ENCODE measurements at places on chromosomes 16 and 17.

DNA sequence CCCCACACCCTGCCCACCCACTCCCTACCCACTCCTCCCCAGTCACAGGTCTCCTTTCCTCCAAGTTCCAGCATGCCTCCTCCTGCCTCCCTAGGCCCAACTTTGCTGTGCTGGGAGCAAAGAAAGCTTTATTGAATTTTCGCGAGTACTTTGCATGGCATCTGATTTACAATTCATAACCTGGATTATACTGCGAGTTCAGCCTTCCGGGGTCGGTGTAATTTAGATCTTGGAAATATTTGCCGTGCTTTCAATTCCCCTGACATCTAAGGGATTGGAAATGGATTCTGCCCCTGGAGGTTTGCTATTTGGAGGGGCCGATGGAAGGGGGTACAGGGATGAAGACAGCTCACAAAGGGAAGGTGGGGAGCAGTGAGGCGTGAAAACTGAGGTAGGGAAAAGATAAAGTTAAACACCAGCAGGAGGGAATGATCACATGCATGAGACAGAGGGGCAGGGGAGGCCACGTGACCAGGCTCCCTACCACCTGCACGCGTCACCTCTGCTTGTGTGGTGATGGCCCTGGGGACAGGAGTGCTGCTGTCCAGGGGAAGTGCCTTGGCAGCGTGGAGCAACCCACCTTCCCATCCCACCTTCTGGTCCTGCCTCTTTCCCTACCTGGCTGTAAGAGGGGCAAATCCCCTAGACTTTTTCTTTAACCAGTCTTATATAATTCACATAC is 132.3 kb upstream of the RPL38 start:
- DNase-seq: no peak

- no peak for DNase-seq
Measured at GRCh38 chr17:4433515-4434031, at the start of gene SPNS3. TSS of gene SPNS3 (plus strand) at chr17:4433940. CDS start at chr17:4433968, 28 bp downstream.

- no peak for DNase-seq
Measured at GRCh38 chr17:18314059-18314730, 599 bp downstream of the TOP3A start.

DNA sequence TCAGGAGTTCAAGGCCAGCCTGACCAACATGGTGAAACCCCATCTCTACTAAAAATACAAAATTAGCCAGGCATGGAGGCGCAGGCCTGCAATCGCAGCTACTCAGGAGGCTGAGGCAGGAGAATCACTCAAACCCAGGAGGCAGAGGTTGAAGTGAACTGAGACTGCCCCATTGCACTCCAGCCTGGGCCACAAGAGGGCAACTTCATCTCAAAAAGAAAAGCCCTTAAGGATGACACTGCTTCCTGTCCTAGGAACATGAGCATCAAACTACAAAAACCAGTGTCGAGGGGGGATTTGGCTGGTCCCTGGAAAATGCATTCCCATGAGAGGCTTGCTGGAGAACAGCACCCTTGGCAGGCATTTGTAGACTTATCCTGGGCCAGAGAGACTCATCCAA is 449.5 kb upstream of the PSMD7 start:
- DNase-seq: no peak

DNA sequence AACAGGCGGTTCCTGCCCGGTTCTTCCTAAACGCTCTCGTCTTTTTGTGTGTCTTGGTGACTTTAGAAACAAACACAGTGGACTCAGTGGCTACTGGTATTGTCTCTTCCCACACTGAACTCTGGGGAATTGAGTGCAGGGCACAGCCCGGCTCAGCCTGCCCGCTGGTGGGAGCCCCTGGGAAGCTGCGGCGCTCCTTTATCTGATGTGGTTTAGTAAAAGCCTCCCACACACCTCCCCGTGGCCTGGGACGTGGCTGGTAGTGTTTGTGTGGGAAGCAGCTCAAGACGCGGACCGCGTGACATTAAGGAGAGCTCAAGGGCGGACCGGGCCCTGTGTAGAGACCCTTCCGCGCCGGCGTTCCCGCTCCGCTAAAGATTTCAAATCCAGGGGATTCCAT is 55.4 kb upstream of the PVALEF start:
- no peak for DNase-seq

GRCh38 chr17:63531022-63531965 is 8.1 kb downstream of the KCNH6 start:
- no peak for DNase-seq

- DNase-seq: peak; percentile 72
Measured at GRCh38 chr17:13024526-13025257, 6.9 kb upstream of the ELAC2 start.

GRCh38 chr17:14107889-14108288 is 38.6 kb downstream of the COX10 start:
- DNase-seq: no peak

GRCh38 chr16:57042157-57043111 is 49.9 kb upstream of the CPNE2 start:
- DNase-seq: no peak

DNA sequence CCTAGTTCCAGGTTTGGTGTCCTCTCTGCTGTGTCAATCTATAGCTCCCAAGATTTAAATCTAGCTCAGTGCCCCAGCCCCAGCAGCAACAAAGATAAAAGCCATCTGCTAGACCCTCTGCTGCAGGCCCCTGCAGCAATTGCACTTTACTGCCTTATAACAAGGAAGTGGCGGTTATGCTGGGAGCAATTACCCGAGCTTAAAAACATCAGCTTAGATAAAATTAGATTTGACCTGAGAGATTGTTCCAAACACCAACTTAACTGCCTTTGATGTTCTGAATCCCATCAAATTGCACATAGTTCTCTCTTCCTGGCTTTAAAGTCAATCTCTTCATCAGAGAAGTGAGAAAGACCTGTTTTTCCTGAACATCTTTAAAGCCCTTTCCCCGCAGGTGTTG is 62.4 kb upstream of the SHISA6 start:
- DNase-seq: no peak

- no peak for DNase-seq
Measured at GRCh38 chr17:32608267-32608666, 121.5 kb downstream of the CDK5R1 start.

GRCh38 chr17:36188891-36189306 is 7.7 kb downstream of the CCL3L1 start:
- no peak for DNase-seq

DNA sequence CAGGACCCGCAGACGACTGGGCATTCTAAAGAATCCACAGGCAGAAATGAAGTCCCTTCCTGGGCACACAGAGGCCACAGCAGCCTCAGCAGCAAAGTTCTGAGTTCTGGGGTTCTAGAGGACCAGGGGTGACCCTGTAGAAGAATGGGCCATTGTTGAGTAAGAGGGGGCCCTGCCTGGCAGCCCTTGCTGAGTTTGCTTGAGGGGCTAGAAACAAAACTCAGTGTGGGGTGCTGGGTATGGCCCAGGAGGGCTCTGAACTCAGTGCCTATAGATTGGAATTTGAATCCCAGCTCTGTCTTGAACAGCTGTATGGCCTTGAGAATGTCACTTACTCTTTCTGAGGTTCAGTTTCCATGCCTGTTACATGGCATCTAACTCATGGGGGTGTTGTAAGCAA is at the start of gene PDILT:
Gene PDILT, minus strand, starts transcription at position 101 of the 400 bp plus-strand sequence. CDS start 5,437 bp downstream, outside the sequence.
- DNase-seq: no peak

GRCh38 chr16:48503779-48504178 is 106.2 kb downstream of the N4BP1 start:
- DNase-seq: peak; percentile 86

- DNase-seq: no peak
Measured at GRCh38 chr17:64439956-64440355, 9.0 kb upstream of the MILR1 start.

DNA sequence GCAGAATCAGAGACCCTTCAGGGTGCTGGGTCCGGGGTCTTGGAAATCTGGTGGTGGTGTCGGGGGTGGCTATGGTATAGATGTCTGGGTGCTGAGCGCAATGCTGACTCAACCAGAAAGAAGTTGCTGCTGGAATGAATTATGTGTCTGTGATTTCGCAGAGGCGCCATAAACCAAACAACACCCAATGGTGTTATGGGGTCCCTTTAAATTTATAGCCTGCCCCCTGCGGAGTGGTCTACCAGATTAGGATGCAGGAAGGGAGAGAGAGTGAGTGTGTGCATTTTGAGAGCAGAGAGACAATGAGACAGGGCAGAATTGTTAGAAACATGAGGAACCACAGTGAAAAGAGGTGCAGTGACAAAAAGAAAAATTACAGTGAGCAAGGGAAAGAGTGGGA is 100.7 kb upstream of the CDH11 start:
- no peak for DNase-seq

DNA sequence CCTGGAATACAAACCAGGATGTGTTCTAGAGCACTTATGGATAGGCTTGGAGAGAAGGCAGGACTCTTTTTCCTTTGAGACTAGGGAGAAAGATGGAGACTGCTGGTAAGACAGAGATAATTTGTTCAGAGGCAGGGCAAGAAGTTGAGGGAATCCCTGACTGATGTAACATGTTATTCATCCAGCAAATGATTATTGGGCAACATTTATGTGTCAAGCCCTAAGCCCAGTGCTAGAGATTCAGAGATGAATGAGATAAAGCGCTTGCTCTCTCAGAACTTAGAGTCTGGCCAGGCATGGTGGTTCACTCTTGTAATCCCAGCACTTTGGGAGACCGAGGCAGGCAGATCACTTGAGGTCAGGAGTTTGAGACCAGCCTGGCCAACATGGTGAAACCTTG is 47.8 kb upstream of the NUFIP2 start:
- DNase-seq: no peak

DNA sequence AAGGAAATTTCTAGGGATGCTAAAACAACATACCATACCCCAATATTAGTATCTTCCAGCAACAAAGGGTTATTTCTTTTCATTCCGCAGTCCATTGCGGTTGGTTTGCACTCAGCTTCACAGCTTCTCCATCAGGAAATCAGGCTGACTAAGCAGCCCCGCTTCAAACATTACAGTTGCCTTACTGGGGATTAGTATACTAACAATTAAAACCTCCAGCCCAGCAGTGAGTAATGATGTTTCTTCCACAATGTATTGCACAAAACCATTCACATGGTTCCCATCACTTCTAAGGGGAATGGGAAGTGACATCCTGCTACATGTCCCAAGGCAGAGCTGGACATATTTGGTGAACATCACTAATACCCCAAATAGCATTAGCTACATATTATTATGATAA is 1384.9 kb downstream of the CDH8 start:
- DNase-seq: no peak

DNA sequence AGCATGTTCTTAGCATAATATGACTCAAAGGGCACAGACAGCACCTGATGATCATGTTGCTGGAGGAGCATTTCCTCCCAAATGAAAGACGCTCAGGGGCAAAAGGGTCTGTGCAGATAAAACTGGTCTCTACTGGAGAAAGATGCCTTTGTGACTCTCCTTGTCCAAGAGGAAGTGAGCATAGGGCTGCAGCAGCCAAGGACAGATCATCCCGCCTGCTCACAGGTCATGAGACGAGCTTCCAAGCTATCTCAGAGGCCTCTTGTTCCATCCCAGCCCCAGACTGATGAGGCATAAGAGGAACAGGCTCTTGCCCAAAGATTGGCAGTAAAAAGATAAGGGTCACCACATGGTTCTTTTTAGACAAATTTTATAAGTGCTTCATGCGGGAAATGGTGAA is 141.8 kb downstream of the KATNIP start:
- no peak for DNase-seq

DNA sequence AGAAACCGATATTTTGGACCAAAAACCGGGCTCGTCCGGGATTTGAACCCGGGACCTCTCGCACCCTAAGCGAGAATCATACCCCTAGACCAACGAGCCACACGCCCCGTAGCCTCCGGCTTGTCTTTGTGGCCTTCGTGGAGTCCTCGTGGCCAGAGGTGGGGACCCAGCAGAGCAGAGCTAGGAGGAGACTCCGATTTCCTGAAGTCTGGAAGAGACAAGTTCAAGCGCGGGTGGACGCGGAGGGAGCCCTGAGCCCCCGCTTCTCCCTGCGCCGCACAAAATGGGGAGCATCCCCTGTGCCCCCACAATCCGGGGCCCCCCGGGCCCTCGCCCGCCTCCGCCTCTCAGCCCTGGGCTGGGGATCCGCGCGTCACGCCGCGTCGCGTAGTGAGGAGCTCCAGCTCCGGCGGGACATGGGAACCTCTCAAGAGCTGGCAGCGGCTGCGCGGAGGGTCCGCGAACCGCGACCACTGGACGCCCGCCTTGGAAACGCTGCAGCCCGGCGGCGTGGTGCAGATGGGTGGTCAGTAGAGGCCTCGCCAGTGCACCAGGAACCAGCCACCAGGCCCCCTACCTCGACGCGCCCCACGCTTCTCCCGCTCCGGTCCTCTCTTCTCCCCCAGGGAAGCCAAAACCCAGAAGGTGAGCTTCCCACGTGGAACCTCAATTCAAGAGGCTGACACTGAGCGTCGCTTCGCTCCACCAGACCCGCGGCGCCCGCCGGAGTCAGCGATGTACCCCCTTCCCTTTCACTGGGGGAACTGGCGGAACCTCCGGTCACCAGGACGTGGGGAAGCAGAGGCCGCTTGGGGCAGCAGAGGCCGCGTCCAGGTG is 5.2 kb upstream of the OR1F1 start:
- DNase-seq: no peak

- DNase-seq: no peak
Measured at GRCh38 chr17:79892457-79893241, 53.4 kb upstream of the CBX4 start.

Data from femur (tissue), 1 donor.